ENCODE measurements at places on chromosomes 16 and 17. TPM values are rescaled to one million over a fixed set of nuclear protein-coding genes. Genes with fewer than 3 reads are reported as not detected.

Gene GSG1L
- not detected for total RNA-seq

DNA sequence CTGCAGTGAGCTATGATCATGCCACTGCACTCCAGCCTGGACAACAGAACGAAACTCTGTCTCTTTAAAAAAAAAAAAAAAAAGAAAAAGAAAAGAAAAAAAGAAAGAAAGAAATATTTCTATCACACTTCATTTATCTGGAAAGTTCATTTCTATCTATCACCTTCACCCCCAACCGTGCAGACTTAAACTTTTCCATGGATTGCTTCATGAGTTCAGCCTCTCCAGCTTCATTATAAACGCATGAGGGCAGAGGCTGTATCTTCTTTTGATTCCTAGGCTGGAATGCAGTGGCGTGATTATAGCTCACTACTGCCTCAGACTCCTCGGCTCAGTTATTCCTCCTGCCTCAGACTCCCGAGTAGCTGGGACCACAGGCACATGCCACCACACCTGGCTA lies 28.2 kb downstream of the MRC2 start:
- no peak for DNase-seq

- no peak for DNase-seq
Observed at GRCh38 chr16:17635183-17635582, 164.4 kb upstream of the XYLT1 start.

DNA sequence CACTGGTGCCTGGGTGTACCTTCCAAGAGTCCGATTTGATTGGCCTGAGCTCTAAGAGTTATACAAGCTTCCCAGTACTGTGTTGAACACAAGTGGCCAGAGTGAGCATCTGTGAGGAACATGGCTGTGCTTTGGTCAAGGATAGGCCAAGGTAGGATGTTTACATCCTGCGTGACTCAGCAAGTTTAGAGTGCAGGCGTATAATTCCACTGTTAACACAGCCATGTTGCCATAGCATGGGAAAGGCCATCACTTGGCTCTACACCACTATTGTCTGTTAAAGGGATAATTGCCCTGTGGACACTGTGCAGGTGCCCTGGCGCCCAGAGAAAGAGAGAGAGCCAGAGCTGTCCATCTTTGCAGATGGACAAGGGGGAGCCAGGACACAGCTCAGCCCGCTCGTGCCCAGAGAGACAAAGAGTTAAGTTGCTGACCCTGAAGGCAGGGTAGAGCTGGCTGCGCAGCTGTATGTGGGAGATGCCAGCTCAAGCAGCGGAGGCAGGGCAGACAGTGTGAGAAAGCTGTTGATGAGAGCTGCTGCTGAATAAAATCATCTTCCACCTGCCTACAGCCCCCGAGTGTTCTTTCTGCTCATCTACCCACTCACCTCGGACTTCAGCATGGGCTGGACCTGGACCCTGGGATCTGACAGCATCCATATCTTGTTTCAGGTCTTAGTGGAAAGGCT lies 11.7 kb downstream of the CFAP52 start:
- DNase-seq, result no peak

DNA sequence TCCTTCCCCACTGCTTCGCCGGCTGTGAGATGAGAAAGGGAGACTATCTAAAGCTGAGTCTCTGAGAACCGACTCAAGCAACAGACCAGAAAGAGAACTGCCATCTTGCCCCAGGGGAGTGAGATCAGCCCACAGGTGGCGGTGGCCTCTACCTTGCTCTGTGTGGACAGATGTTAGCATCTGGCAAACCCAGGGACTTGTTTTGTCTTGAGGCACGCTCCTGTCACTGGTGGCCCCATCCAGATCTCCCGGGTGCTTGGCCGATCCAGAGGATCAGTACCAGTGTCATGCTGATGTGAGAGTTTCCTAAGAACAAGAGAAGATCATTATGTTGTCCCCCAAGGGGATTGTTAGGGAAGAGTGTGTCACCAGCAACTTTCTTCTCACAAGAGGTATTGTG lies 101.4 kb downstream of the CACNG3 start:
- DNase-seq, result no peak

- DNase-seq, result no peak
Observed at GRCh38 chr16:12344577-12345343, 368.2 kb downstream of the SNX29 start.

All from epithelial cell of proximal tubule (primary cell).